ENCODE measurements at places on chromosomes 5 and 9.

DNA sequence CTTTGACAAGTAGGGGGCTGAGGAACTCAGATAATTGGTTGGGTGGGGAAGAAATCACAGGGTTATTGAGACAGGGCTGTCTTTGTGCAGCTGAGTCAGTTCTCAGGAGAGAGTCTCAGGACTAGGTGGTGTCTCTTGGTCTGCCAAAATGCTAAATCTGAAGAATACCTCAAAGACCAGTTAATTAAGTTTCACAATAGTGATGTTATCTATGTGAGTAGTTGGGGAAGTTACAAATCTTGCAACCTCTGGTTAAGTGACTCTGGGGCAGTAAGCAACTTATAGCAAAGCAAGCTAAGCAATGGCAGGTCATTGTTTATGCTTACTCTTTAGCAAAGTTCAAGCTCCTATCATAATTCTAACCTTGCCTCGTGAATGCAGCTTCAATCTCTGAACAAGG is 53.6 kb downstream of the GIN1 start:
- no peak for DNase-seq

DNA sequence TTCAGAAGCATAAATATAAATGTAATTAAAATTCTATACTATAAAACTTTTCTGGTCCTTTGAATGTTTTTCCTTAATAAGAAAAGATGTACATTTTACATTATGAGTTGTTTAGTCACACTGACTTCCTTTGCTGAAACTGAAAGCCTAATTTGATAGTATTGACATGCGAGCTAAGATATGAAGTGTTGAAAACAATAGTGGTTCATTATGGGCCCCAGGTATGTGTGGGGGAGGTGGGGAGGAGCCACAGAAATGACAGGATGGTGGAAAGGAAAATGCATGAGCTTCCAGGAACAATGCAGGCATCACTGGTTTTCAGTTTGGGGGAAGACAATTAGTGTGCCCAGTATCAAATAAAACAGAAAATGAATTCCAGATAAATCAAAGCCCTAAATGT is 35.4 kb upstream of the RLN1 start:
- no peak for DNase-seq

DNA sequence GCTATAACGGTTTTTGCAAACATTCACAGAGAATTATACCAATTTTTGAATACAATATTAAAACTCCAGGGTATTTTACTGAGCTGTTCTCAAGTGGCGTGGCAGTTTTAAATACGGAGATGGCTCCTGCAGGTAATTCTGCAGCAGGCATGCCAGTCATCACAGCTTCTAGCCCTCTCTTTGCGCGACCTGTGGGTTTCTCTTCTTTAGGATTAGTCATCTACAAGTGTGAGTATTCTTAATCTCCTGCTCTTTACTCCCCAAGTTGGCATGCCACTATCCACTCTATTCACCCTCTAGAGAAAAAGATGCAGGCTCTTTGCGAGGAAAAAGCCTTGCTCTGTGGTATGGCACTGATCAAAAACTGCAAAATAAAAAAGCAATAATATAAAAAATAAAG is 43.9 kb downstream of the ANKRD31 start:
- no peak for DNase-seq

- DNase-seq = no peak
These were observed 87.1 kb upstream of the TLX3 start for GRCh38 chr5:171221916-171222315.

GRCh38 chr5:133933169-133933509 is 35.3 kb downstream of the C5orf15 start:
- no peak for DNase-seq
